ENCODE measurements at places on chromosomes 4 and X.

- DNase-seq: no peak
These were observed 58.1 kb downstream of the FAM114A1 start for GRCh38 chr4:38925492-38926413.

DNA sequence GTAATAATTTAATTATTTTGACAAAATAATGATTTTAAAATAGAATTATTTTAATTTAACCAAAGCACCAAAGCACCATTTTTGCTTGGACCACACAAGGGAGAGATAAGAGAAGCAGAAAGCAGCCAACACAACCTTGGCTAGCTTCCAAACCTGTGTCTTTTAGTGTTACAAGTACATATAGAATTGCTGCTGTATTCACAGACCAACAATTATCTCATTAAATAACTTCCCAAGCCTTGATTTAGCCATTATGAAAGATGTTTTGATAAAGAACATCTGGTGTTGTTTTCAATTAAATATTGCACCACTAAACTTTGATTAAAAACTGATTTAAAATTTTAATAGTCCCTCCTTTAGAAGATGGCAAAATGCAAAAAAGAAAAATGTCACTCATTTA is 14.0 kb upstream of the IGFBP7 start:
- DNase-seq: no peak

DNA sequence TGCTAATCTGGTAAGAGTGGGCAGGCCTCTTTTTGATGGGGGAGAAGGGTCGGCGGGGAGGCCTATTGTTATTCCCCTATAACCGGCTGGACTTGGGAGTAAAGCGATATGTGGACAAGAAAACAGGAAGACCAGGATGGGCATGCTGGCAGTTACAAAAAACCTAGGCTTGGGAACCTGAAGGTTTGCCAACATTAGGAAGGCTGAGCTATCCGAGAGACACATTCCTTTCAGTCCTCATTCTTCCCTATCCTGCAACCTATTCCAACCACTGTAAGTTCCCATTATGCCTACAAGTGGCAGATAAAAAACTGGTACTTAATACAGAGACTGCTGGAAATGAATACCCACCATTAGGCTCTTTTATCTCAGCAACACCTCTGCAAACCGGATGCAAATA is 32.4 kb upstream of the CT47C1 start:
- no peak for DNase-seq

DNA sequence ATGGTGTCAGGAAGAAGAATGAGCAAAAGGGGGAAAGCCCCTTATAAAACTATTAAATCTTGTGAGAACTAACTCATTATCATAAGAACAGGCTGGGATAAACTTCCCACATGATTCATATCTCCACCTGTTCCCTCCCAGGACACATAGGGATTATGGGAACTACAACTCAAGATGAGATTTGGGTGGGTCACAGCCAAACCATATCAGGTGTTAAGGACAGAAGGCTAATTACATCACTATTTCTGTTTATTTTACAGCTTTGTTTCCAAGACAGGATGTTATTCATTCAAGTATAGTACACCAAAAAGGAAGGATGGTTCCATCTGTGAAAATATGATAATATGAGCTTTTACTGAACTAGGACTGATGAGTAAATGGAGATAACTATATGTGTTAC is 63.7 kb upstream of the ARSJ start:
- no peak for DNase-seq

- DNase-seq: no peak
These were observed 4.0 kb downstream of the LAP3 start for GRCh38 chr4:17580969-17581368.

DNA sequence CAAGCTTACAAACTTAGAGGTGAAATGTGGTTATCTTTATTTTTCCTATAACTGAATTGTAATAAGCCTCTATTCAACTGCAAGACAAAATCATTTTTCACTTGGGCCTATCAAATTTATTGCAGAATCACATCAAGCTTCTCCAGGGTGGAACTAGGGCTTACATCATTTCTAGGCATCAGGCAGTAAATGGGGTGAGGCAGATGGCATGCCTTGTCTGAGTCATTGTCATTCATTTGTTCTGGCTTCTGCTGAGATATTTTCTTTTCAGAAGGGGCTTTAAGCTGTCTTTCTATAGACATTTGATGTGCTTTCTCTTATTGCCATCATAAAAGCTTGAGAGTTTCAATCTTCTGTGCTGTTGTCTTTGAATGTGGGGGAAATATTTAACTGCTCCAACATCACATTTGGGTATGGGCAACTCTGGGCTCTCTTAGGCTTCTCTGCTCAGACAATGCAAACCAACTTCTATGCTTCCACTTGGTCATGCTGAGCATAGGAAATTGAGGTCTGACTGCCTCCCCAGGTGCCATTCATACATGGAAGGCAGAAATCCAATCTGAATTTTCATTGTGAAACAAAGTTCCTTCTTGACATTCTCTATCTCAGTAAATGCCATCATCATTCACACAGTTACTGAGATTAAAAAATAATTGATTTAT is 225.8 kb upstream of the GIMD1 start:
- no peak for DNase-seq

- no peak for DNase-seq
These were observed 123.5 kb downstream of the TMEM144 start for GRCh38 chr4:158333820-158334219.

DNA sequence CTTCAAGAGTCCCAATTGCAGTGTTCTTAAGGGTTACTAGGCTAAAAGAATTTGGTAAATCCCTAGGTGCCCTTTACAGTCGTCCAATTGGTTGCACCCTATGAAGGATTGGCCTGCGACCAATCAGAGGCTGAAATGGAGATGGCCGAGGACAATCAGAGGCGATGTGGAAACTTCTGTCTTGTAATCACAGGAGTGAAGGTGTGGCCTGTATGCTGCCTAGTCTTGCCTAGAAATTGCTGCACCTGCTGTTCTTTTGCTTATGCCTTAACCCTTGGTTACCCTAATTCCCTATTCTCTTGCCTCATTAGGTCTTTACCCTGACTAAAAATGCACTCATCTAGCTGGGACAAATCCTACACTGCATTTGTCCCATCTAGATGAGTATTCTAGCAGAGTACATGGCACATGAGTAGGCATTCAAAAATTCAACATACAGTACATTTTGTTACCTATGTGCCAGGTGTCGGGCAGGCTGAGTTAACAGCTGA is 1.0 kb upstream of the DCK start:
- DNase-seq: no peak

- no peak for DNase-seq
These were observed 32.4 kb downstream of the SMPX start for GRCh38 chrX:21725496-21725895.

DNA sequence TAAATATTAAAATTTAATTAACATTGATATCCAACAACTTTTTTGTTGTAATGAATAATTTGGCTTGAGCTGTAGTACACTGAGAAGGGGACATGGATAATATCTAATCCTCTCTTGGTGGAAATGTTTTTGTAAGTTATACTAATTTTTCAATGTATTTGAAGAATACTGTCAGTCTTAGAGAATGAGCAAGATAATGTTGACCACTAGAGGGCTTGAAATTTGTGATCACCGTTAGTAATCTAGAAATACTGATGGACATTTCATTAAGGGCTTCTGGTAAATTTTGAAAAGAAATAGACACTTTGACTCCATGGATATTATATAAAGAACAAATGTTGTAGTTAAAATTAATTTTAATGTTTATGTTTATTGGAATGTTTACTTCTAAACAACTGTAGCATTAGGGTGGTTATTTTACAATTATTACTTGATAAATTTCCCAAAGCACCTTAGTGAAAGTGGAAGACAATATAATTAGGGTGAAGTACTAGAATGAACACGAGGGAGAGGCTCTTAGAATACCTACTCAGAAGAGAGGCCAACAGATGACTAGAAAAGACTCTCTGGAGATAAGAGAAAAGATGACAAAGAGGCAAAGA is 20.0 kb upstream of the CAMK2D start:
- DNase-seq: peak; percentile 18

- no peak for DNase-seq
These were observed 59.2 kb upstream of the ZC4H2 start for GRCh38 chrX:65035446-65035770.

DNA sequence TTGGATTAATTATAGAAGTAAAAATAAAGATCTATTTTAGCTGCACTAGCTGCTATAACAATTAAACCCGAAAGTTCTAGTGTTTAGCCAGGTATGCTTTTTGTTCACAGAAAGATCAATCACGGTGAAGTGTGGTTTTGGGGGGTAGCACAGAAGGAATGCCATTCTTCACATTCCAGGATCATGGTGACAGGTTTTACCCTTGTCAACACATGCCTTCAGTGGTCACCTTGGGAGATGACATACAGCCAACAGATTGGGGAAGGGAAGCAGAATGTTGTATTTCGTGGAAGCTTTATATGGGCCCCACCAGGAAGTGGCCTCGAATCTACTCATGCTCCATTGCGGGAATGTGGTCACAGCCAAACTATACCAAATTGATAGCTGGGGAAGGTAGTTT is 753.6 kb downstream of the RAPGEF2 start:
- no peak for DNase-seq

DNA sequence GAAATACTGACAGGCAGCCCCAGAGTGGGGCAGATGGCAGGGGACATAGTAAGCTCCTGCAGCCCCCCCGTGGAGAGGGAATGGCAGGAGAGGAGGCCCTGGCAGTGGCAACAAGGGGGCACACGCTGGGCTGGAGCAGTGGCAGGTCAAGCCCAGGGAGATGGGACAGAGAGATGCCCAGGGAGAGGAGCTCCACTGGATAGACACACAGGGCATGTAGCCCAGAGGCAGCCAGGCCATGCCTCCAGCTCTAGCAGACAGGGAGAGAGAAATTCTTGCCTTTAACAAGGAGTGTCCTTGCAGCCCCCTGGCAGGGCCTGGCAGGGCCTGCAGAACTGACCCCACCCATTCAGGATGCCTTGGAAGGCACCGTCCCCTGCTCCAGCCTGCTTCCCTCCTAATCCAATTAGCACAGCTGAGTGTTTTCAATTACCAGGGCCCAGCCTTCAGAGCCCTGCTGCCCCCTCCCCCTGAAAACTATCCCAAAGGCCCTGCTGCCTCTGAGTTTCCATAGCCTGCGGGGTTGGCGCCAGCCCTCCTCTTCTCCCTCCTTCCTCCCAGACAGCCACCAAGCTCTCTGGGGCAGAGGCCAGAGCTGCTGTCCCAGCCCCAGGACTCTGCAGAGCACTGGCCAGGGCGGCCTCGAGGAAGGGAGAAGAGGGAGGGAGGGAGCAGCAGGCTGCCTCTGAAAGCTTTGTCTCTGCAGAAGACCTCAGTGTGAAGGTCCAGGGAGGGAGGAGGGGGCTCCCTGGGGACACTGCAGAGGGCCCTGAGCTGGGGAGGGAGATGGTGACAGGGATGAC is 12.5 kb downstream of the L1CAM start:
- DNase-seq: no peak

- DNase-seq: no peak
These were observed 1.1 kb upstream of the HDAC6 start for GRCh38 chrX:48800574-48801279.

- DNase-seq: no peak
These were observed 9.6 kb downstream of the GTPBP6 start for GRCh38 chrX:308821-309520.

DNA sequence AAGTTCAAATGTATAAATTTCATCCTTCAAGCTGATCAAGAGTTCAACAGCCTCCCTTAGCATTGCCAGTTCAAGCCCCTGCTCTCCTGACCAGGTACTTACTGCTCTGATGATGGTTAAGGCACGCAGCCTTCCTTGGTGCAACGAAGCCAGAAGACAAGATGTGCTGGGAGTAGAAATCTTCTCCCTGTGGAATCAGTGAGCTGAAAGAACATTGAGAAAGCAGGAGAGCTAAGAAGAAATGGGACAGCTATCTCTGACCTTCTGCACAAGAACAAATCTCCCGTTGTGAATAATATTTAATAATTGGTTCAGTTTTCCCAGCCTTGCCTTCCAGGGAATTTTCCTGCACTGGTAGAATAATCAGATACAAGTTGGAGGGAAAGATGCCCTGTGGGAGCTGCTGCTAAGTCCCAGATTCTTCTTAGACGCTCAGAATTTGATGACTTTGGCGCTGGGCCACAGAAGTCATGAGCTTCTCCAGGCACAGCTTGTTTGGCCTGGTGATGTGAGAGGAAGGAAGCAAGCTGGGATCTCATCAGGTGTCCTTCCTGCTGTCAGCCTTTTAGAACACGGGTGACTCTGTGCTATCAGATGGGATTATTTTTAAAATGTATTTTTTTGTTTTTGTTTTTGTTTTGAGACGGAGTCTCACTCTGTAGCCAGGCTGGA is 77.8 kb downstream of the CD38 start:
- DNase-seq: no peak

GRCh38 chr4:41934514-41934900 is 722 bp upstream of the TMEM33 start:
- no peak for DNase-seq

GRCh38 chrX:78747489-78747888 is at the start of gene LPAR4:
LPAR4 (plus strand) TSS chrX:78747720; CDS start chrX:78754870, 7,150 bp downstream.
- DNase-seq: no peak

DNA sequence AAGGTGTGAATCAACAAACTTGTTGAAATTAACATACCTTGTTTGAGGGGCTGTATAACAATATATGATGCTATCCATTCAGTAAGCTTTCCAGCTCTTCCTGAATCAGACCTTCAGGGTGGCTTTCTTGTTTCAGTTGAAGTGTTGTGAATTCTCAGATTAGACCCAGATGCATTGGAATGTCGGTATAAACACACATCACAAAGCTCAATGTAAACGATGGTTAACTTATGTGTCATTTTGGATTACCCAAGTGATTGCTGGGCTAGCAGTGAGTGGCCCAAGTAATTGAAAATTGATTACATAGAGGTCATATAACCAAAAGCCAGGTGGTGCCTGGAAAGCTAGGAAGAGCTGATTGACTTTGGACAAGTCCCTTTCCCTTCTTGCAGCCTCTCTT is 115.0 kb downstream of the SHROOM4 start:
- DNase-seq: no peak

- no peak for DNase-seq
These were observed 15.9 kb downstream of the SETD7 start for GRCh38 chr4:139540161-139540560.

Measured in cerebellar nuclear complex (tissue), 1 donor.